RKO (cell line): ENCODE measurements at places on chromosomes 1 and 21.

- no peak for DNase-seq
Observed at GRCh38 chr1:203103216-203103615, 17.4 kb upstream of the MYOG start.

DNA sequence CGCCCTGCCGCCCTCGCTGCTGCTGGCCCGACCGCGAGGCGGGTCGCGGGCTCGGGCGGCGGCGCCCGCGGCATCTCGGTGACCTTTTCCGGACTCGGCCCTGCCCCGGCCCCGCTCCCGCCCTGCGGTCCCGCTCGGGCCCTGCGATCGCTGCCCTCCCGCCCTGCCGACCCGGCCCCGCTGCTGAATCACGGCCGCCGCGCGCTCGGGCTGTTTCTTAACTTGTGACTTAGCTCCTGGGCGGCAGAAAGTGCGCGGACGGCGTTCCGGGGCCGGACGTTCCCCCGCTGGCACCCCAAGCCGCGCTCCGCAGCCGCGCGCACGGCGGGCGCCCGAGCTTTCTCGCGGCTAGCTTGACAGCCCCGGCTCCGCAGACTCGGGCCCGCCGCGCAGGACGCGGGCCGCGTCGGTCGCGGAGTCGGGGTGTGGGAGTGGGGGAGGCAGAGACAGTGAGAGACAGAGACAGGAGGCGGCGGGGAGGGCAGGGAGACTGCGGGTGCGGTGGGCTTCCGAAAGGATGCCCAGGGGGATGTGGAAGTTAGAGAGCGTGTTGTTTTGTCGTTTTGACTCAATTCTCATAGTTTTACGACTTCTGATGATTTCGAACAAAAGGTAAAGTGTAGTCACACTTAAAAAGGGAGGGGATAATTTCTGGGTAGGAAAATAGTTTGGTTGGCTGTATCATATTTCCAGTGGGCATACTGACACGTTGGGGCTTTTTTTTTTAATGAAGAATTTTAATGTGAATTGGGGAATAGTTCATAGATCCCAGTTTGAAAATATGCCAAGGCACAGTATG, 49.8 kb downstream of the PRDM2 start:
- DNase-seq = peak; percentile 67

- no peak for DNase-seq
Observed at GRCh38 chr1:84370266-84370665, 28.0 kb upstream of the DNASE2B start.

DNA sequence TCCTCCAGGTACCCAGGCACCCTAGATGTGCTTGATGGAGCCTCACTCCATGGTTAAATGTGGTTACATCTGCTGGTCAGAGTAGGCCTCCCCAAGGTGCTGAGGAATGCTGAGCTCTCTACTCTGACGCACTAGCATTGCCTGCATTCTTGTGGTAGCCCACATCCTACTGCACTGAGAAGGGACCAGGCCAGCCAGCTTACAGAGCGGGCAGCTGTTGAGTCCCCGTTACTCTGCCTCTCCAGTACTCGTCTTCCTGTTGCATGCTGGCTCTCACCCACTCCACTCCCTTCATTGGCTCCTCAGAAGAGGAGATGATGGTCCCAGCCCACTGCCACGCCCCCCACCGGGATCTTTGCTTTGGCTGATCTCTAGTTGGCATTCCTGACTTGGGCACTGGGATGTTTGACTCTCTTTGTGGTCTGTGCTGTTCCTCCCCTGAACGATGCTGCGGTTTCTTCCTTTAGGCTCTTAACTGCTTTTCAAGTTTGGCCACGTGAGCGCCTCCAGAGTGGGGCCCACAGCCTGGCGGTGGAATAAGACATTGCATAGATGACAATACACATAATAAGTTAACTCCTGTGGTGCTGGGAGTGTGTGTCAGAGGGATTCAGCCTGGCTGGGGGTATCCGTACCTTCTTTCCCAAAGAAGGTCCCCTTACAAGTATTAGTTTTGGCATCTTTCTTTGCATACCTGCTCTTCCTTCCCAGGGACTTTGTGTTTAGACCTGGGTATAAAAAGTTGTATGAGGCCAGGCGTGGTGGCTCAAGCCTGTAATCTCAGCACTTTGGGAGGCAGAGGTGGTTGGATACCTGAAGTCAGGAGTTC, 18.6 kb downstream of the AZIN2 start:
- peak; percentile 92 for DNase-seq

DNA sequence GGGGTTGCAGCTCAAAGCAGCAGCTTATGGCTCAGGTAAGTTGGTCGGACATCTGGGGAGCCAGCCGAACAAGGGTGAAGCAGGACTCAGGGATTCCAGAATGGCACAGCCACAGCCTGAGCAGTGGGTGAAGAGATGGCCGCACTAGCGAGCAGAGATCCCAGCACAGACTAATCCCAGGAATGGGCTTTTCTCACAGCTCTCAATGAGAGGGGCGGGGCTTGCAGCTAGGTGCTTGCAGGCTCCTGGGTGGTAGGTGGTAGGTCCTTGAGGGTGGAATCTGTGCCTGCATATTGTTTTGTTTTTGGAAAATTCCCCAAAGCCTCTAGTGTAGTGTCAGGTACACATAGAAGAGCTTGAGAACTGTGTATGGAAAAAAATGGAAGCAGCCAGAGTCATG, 9.0 kb downstream of the KIAA0040 start:
- no peak for DNase-seq

- no peak for DNase-seq
Observed at GRCh38 chr1:25599969-25600610, 16.5 kb upstream of the MAN1C1 start.

DNA sequence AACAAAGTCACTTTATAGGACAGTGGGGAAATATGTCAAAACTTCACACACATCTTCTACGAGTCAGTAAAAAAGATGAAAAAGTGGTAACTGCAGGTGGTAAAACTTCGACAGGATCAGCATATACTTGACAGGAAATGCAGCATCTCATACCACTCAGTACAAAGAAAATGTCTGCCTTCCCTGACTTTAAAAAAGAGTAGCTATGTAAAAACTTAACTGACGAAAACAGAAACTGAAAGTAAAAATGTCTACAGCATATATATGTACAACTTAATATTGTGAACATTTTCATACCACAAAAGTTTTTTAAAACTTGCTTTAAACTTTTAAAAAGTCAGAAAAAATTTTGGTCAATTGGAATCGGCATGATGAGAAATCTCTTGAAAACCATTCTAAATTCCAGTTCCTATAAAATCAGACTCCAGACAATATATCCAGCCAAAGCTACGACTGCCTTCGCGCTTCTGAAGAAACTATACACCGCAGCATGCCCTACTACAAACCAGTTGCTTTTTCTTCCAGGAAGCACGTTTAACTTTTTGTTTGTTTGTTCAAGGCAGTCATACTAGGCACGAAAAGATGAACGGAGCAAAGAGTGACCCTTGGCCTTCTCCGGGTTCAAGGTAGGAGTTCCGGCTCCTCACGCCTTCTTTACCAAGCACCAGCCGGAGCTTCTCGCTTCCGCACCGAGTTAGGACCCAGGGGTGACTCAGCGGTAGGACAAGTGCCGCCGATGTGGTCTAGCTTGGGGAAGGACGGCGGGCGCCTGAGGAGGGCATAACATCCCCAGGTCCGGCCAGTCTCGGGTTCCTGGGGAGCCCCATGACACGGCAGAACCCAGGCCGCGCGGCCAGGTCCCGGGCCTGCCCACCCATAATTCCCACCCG, 612 bp downstream of the PSMA5 start:
- DNase-seq = peak; percentile 91

DNA sequence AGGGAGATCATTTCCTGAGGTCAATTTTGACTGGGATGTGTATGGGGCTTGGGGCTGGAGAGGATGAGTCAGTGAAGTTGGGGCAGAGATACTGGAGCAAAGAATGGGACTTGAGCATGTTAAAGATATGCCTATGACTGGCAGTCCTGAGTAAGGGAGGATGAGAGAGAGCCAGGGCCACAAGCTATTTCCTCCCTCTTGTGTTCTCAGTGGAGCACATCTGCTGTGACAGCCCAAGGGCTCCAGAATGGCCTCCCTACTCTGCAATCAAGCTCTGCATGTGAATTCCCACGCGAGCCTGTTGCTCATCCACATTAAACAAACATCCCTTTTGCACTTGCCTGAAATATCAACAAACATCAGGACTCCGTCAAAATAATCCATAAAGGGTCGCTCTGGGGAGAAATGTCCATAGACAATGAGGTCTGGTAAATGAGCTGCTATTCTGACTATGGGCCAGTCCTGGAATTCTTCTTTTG, 9.2 kb downstream of the ADCY10 start:
- peak; percentile 20 for DNase-seq

DNA sequence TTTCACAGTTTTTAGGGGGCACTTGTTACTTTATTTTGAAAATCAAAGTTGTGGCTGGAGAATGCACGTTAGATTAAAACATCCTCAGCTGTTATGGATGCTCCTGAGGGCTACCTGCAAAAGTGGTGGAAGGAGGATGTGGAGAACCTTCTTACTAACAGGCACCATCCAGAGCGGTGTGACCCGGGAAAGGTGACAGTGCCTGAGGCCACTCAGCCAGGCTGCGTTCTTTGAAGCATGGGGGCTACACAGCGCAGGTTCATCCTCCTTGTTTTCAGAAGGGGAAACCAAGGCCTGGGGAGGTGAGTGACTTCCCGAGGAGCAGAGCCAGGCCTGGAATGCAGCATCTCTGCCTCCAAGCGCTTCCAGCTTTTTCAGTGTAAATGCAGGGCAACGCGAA, 24.0 kb downstream of the DMRTB1 start:
- no peak for DNase-seq

DNA sequence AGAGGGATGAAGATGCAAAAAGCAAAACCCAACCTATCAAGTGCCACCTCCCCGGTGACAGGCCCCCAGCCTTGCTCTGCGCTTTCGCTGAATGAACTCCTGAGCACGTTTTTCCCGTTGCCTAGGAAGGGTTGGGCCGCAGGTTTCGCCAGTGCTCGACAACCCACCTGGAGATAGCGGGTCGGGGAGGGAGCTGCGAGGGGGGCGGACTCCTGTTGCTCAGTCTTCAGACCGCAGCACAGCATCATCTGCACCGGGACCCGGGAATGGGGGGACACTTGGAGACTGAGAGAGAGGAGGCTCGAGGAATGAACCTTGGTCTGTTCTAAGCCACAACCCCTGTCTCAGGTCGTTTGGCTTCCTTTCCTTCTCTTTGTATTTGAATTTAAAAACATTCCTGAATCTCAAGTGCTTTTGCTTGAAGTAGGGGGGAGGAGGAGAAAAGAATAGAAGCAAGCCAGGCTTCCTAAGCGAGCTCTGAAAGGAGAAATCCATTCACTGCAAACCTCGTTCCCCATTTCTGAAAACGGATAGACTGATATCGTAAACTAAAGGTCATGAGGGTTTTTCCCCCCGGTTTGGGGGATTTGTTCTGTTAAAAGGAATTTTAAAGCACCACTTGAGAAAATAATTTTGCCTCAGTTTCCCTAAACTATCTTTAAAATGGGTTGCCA, 1.2 kb downstream of the AK5 start:
- DNase-seq = no peak

DNA sequence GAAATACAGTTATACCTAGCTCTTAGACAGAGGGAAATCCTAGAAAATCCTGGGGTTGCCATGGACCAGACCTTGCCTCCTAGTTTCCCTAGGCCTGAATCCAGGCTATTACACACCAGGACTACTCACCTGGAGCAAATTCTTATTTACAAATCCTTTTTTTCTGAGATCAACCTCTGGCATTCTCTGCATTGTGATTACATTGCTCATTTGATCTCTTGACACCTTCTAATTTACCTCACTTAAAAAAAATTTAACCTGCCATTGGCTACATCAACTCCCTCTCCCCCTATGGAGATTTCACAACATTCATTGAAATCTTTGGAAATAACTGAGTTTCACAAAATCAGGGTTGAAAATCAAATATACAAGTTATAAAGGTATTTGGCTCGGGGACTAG, 2.9 kb upstream of the C1orf105 start:
- no peak for DNase-seq

- DNase-seq = no peak
Observed at GRCh38 chr1:172470149-172470548, 26.3 kb upstream of the PIGC start.

GRCh38 chr1:77670330-77670729, 12.1 kb downstream of the ZZZ3 start:
- no peak for DNase-seq

DNA sequence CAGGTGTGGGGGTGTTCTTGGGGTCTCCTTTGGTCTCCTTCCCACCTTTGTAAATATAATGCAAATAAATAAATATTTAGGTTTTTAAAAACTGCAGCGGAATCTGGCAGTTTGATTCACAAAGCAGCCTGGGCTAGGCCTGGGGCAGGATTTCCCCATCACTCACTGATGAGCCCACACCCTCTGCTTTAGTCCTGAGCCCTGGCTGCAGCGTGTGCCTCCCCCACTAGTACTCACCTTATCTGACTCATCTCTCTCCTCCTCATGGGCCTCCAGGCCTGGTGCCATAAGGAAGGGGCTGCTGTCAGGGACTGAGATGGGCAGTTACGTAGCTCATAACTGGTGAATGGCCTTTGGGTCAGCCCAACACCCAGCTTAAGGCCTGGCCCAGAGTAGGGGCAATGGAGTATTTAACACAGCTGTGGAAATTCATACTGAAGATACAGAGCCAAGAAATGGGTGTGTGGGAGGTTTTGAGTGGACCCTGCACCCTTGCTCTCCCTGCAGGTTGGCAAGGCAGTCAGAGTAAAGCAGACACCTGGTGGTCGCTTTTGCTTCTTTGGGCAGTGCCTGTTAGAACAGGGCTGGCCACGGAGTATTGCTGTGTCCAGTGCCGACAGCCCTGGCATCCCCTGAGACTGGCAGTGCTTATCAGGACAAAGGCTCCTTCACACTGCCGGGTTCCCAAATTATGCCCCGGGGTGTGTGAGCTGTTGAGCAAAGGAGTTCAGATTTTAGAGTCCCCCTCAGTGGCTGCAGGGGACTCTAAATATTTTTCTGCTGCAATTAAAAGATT, 39.7 kb downstream of the AZIN2 start:
- no peak for DNase-seq

DNA sequence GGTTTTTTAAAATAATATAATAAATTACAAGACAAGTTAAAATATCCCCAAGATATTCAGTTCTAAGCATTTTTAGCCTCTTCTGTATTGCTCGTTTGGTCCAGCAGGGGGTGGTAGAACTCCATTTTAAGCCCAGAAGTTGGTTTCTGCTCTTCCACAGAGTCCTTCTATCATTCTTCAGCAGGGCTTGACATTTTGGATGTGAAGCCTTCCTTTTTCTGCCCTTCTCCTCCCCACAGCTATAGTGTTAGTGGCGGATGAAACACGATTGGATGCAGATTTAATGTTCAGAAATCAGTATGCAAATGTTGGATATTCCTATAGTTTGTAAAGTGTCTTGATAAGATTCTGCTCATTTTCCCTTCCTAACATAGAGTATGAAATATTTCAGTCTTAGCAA, 1.4 kb downstream of the NCAM2 start:
- DNase-seq = peak; percentile 19

DNA sequence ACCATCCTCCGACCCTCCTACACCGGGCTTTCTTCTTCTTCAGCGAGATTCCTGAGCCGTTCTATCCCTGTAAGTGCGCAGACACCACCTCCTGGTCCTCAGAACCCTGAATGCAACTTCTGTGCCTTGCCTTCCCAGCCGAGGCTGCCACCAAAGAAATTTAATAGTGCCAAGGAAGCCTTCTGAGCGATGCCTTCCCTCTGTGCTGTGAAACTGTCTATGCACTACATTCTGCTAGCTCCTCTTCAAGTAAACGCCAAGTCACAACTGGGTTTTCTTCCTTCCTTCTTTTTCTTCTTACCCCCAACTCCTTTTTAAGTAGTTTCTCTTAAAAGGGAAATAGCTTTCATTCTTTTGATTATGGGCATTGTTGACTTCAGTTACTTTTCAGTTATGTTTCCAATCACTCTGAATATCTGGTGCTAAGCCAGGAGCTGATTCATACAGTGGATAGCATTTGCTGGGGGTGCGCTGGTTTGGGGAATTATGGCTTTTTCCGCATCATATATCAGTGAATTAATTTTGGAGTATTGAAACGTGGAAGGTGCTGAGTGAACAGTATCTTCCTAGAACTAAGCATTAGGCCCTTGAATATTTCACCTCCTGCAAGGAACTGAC, 38.6 kb upstream of the GPR88 start:
- no peak for DNase-seq
